LHCN-M2 (cell line): ENCODE measurements at places on chromosomes 16 and 17. TPM values are rescaled to one million over a fixed set of nuclear protein-coding genes. Genes with fewer than 3 reads are reported as not detected.

Gene QRICH2
- total RNA-seq = 1.4 and 2.6 TPM in 2 replicates

Gene EME1
- total RNA-seq = 13.9 and 18.1 TPM in 2 replicates

Gene ARL5C
- not detected in 2 replicates for total RNA-seq

Gene LDAF1
- 7.1 and 8.3 TPM in 2 replicates for total RNA-seq

Gene C17orf100
- total RNA-seq = 0.45 and 0.92 TPM in 2 replicates

Gene KCNH6
- not detected in 2 replicates for total RNA-seq

Gene NHERF1
- 97.6 and 119 TPM in 2 replicates for total RNA-seq
